ENCODE measurements at places on chromosomes 3 and 15.

GRCh38 chr3:55875113-55875512 is 388.0 kb upstream of the WNT5A start:
- no peak for DNase-seq

- no peak for DNase-seq
Measured at GRCh38 chr3:180093535-180093934, 56.8 kb upstream of the PEX5L start.

DNA sequence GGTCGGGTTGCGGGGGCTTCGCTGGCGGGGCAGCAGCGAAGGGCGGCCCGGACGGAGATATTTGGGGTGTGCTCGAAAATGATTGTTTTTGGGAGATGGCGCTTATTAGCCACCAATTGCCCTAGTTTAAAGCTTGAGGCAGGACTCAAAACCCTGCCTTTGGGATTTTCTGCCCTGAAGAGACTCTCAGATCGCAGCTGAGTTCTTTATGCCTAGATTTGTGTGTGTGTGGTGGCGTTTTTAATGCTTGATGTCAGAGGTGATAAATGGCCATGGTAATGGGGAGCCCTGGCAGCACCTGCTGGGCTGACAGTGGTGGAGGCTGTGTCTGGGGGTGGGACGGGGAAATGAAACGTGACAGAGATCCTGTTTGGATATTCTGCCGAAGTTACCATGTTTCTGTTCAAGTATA is 604 bp downstream of the KCTD6 start:
- DNase-seq, result no peak

GRCh38 chr15:99076109-99076508 is 28.8 kb upstream of the SYNM start:
- DNase-seq, result no peak

- DNase-seq, result no peak
Measured at GRCh38 chr15:63063164-63063756, 20.7 kb downstream of the TPM1 start.

GRCh38 chr15:85543741-85544155 is 163.3 kb downstream of the AKAP13 start:
- peak; percentile 12 for DNase-seq

DNA sequence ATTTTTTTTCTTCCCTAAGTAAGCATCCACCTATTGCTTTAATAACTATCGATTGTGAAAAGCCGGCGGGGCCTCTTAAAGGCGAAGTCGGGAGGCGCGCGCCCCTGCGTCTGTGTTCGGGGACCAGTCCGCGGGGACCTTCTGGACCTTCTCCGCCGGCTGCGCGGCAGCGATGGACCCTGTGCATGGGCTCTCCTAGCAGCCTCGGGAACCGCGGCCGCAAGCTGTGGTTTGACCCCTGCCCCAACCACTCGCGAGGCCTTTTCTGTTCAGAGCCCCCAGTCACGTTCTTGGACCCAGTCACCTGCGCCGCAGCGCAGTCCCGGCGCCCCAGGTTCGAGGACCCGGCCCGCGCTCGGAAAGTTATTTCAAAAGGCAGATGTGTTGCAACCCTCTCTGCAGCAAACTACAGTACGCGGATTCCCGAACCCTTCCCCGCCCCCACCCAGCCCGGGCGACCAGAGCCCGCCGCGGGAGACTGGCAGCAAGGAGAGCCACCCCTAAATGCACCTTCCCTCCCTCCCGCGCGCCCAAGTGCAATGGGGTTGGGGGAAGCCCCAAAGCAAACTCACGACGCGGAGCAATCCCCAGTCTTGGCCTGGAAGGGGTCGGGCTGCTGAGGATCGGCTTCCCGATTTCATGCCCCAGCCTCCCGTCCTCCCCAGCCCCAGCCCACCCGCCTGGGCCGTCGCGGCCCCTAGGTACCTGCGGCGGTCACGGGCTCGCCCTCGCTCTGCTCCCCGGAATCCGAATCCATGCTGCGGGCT is 684 bp downstream of the TNFAIP8L3 start:
- DNase-seq, result no peak

GRCh38 chr3:98596541-98597500 is 3.4 kb upstream of the CPOX start:
- DNase-seq, result no peak

- DNase-seq, result no peak
Measured at GRCh38 chr15:80733460-80733859, 38.4 kb downstream of the ABHD17C start.

DNA sequence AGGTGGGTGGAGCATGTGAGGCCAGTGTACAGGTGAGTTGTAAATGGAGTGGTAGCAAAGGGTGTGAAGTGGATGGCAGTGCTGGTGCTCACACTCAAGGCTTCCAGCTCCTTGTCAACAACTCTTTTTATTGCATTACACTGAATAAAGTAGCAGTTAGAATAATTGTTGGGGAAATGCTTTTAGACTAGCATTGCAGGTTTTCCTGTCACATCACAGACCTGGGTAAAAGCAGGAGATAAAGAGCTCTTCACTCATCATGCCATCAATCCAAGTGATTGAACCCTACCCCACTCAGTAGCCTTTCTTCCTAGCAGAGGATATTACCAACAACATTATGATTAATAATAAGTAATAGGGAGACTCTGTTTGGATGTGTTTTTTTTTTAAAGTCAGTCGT is 81.6 kb downstream of the CDIN1 start:
- no peak for DNase-seq

DNA sequence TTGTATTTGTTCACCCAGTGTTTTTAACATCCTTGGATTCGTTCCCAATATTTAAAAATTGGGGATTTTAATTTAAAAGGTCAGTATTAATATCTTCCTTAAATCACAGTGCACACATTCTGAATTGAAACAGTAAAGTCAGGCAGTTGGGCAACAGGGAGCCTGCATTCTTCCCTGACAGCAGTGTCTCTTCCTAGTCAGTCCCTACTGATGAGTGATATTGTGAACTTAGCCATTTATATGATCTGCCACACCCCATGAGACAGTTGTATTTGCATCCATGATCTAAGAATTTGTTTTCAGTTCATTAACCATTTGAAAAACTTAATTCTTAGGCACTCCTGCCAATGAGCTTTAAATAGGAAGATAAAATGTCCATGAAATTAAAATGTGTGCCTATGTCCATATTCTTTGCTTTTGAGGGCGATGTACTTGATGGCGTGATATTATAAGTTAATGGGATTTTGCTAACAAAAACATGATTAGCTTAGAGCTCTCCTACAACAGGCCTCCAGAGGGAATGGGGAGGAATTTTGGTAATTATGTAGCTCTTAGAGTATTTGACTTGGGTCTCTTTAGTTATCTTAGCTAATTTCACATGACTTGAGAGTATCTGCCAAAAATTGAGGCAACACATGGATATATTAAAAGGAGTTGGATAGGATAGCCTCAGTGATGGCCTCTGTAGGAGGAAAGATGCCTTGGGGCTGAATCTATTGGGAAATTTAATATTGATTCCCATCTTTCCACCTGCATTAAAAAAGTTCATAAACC is 219.3 kb downstream of the PTPRG start:
- no peak for DNase-seq

DNA sequence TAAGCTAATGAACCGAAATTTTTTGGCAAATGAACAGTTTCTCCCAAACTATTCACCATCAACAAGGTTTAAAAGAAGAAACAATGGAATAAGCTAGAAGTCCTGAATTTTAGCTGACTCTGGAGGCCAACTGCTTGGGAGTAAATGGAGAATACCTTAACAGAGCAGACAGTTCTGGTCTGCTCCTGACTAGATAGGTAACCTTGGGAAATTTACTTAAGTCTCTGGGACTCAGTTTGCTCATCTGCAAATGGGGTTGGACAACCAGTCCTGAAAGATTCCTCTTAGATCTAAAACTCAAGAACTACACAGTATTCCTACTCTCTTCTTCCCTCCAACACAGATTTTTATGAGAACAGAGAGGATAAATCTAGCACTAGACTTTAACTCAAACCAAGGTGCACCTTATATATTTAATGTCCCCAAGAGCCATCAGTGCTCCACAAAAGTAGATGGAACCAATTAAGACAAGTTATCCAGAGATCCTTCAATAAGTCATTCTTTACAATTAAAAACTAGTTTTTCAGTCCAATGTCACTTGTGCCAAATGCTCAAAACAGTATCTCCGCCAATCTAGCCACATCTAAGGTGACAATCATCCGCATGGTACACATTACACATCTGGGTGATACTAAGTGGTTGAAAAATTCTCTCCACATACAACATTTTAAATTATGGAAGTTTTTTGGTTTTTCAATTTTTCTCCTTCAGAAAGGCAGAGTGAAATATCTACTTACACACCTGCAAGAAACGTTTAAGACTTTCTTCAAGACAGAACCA is 1.5 kb downstream of the RHOA start:
- no peak for DNase-seq

- no peak for DNase-seq
Measured at GRCh38 chr3:157520485-157521150, 17.4 kb upstream of the VEPH1 start.

DNA sequence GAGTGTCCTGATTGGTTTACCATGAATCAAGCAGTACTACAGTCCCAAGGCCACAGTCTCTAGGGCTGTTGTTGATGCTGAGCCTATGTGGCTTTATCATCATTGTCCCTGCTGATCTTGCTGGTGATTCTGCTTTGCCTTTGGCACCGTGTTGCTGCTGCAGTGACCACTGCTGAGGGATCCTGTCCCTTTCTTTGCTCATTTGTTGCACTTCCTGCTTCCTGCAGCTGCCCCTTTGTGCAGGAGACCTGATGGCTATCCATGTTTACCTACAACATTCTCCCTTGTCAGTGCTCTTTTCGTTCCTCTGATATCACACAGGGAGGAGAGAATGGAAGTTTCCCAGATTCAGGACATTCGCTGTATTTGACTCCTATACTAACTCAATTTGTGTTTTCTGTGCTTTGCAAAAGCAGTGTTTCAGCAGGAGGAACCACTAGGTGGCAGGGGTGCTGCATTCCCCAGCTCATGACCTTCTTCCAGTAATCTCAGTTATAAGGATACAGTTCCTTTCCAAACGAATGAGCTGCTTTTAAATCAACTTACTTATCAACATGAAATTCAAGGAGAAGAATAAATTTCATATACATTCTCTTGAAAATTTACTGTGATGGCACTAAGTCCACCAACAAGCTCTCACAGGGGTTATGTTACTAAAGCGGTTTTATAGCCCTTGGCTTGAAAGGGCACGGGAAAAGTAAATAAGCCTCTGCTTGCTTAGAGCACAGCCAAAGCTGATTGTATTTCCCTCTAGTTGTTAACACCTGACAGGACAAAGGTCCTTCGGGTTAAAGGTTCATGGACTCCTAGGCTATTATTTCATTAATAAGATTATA is 9.7 kb upstream of the THUMPD3 start:
- DNase-seq, result peak; percentile 14

DNA sequence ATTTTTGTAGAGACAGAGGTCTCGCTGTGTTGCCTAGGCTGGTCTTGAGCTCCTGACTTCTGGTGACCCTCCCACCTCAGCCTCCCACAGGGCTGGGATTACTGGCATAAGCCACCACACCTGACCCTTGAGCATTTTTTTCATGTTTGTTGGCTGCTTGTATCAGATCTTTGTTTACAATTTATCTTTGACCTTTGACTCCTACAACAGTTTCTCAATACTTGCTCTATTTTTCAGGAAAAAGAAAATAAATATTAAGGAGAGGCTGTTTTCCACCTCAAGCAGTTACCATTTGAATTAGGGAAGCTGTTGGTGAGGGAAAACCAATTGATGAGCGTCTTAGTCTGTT is 44.5 kb downstream of the LIMD1 start:
- DNase-seq, result no peak

- DNase-seq, result no peak
Measured at GRCh38 chr3:88025001-88025552, 33.7 kb downstream of the CGGBP1 start.

- DNase-seq, result no peak
Measured at GRCh38 chr3:117281371-117281770, 571.8 kb downstream of the TUSC7 start.

DNA sequence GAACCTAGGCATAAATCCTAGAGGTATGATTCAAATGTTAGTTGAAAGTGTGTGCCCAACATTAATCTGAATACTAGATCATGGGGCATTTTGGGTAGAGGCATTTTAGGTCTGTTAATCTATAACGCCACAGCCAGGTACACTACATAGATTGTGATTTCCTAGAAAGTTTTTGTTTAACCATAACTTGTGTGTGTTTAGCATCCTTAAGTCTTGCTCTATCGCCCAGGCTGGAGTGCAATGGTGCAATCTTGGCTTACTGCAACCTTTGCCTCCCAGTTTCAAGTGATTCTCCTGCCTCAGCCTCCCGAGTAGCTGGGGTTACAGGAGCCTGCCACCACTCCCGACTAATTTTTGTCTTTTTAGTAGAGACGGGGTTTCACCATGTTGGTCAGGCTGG is 59.1 kb downstream of the TRIM71 start:
- DNase-seq, result no peak

GRCh38 chr3:171088496-171088895 is 62.0 kb upstream of the SLC2A2 start:
- DNase-seq, result no peak

All from activated CD8-positive, alpha-beta memory T cell treated with anti-CD3 and anti-CD28 coated beads for 1 hour (primary cell).